Activated CD4-positive, CD25-positive, alpha-beta regulatory T cell treated with anti-CD3 and anti-CD28 coated beads, Interleukin-2, amount 50 U/mL, for 24 hours (primary cell): ENCODE measurements at places on chromosomes 12 and 14.

GRCh38 chr14:63544591-63545299, 1.6 kb upstream of the PPP2R5E start:
- no peak for ATAC-seq

DNA sequence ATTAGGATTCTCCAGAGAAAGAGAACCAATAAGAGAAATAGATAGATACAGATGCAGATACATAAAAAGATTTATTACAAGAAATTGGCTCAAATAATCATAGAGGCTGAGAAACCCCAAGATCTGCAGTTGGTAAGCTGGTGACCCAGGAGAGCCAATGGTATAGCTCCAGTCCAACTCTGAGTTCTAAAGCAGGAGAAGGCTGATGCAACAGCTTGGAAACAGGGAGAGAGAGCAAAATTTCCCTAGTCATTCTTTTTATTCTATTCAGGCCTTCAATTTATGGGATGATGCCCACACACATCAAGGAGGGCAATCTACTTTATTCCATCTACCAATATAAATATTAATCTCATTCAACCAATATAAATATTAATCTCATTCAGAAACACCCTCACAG, 218.2 kb downstream of the PRKD1 start:
- no peak for ATAC-seq

DNA sequence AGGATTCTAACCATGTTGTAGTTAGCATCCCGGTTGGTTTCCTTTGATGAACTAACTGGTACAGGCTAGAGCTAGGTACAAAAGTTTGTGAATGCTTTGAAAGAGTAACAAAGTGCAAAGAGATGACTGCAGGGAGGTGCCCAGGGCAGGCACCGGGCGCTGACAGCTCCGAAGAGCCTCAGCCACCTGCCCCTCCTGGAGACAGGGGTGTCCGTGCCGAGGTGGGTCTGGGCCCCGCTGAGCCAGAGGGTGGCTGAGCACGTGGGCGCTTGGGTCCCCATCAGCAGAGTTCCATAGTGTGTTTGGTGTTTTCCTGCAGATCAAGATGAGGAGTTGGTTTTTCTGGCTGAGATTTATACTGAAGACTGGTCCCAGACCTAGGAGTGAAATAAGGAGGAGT, 19.9 kb downstream of the PRKAB1 start:
- ATAC-seq = no peak

GRCh38 chr12:66555113-66555512, 123.8 kb downstream of the GRIP1 start:
- ATAC-seq = no peak

GRCh38 chr12:89729946-89730459, 21.4 kb upstream of the ATP2B1 start:
- ATAC-seq = no peak

DNA sequence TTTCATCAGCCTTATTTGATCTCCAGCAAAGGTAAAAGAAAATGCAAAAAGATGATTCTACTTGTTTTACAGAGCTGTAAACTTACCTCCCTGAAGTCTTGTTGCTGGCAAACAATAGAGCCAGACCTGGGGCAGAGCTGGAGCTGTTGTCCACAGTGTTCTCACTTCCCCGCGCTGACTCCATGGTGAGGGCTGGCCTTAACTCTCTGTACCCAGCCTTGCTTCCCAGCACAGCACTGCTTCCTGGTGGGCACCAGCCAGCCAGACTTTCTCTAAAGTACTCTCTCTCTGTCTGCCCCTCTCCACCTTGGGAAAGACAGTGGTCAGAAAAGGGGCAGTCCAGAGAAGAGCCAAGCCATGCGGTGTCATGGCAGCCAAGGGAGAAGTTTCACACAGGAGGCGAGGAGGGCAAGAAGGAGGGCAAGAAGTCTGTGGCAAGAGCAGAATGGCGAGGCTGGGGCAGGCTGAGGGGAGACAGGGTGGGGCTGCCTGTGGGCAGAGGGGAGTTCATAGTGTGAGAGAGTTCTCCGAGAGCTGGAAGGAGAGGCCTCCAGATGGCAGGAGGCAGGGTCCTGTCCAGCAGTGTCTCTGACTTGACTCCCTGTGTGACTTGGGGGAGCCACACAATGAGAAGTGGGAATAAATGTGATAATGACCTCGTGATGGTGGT, 9.3 kb downstream of the EVL start:
- ATAC-seq = no peak

DNA sequence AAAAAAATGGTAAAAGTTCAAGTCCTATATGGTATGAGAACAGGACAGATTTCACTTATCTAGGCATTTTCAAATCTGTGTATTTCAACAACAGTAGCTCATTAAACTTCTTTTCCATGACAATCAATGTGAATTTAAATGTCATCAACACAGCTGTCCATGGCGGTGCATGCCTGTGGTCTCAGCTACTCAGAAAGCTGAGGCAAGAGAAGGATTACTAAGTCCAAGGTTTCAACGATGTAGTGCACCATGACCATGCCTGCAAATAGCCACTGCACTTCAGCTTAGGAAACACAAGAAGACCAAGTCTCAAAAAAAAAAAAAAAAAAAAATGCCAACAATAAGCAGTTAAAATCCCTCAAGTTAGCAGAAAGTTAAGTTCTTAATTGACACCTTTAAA, 214.6 kb downstream of the C12orf50 start:
- no peak for ATAC-seq

GRCh38 chr14:80212023-80212397, 706 bp upstream of the DIO2 start:
- ATAC-seq = no peak
